ENCODE measurements at places on chromosomes 7 and 10.

- no peak for DNase-seq
These were observed 2.3 kb downstream of the C1QL3 start for GRCh38 chr10:16519250-16519907.

DNA sequence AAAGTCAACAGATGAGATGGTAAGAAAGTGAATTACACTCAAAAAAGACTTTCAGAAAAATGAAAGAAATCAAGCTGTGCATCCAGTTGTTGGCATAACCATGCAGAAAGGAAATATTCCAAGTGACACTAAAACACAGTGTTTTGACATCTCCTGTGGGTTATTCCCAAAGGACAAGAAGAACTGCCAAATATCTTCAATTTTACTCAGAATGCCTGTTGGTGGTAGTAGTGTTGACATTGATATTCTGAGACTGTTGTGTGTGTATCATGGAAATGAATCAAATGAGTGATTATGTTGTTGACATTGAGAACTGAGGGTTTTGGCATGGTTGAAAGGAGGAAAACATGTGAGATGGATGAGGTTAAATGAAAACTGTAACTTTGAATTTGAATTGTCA is 196.9 kb downstream of the SH2D4B start:
- no peak for DNase-seq

GRCh38 chr10:125263551-125263950 is 103.2 kb upstream of the CTBP2 start:
- no peak for DNase-seq

DNA sequence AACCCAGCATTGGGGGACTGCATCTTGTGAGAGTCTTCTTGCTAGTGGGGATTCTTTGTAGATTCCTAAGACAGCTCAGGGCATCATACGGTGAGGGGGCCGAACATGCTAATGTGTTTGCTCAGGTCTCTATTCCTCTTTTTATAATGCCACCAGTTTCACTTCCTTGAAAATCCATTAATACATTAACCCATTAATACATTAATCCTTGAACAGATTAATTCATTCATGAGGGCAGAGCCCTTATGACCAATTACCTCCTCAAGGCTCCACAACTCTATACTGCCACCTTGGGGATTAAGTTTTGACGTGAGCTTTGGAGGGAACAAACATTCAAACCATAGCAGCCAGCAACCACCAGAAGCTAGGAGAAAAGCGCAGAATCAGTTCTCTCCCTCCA is 67.2 kb upstream of the POT1 start:
- no peak for DNase-seq

- DNase-seq = no peak
These were observed 86.3 kb downstream of the PTPRE start for GRCh38 chr10:127993056-127993690.

DNA sequence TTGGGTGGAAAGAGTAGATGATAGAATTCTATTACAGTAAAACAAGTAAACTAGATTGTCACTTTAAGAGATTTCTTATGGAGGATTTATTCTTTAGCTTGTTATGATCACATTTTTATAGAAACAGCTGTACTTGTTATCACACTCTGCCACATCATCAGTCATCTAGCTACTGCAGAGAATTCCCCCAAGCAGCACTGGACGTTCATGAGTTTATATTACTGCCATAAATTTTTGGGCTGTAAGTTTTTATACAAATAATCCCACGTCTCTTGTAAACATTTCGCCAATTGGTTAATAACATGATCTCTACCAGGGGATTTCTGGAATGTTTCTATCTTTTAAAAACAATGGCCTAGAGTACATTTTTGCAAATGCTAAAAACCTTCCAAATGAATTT is 238.8 kb downstream of the POLR1F start:
- DNase-seq = no peak

DNA sequence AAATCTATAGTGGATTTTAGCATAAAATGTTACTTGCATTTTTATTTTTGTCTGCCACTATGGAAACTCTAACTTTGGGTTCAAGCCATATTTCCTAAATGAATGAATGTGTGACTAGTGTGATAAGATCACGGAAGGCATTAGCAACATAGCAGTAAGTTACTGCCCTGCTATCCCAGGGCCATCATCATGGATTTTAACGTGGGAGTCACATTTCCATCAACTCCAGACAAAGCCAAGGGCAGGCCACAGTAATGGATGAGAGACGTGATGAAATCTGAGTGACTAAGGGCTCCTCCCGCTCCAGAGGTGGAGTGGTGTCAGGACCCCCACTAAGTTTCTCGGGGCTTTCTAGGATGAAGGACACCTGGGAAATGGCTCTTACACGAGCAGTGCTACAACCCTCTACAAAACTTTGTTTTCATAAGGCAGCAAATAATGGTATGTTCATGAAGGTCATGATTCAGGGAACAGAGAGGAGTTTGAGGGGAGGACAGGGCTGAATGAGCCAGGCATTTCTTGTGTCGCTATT is 34.3 kb downstream of the C10orf120 start:
- DNase-seq = no peak

- no peak for DNase-seq
These were observed 111.2 kb downstream of the GRK5 start for GRCh38 chr10:119318411-119319160.

DNA sequence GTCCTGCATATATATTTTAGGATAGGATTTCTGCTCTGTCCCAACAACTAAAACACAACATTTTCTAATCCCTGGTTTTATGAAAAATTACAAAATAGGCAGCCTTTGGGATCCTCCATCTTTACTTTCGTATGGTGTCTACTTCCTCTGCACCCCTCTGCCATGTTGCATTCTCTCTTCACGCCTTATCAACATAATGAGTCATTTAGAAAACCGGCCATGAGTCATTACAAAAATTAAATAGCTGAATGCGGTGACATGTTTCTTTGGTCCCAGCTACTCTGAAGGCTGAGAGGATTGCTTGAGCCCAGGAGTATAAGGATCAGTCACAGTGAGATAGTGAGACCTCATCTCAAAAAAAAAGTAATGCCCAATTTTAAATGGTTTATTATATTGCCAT is 148.1 kb upstream of the CELF2 start:
- DNase-seq = no peak

DNA sequence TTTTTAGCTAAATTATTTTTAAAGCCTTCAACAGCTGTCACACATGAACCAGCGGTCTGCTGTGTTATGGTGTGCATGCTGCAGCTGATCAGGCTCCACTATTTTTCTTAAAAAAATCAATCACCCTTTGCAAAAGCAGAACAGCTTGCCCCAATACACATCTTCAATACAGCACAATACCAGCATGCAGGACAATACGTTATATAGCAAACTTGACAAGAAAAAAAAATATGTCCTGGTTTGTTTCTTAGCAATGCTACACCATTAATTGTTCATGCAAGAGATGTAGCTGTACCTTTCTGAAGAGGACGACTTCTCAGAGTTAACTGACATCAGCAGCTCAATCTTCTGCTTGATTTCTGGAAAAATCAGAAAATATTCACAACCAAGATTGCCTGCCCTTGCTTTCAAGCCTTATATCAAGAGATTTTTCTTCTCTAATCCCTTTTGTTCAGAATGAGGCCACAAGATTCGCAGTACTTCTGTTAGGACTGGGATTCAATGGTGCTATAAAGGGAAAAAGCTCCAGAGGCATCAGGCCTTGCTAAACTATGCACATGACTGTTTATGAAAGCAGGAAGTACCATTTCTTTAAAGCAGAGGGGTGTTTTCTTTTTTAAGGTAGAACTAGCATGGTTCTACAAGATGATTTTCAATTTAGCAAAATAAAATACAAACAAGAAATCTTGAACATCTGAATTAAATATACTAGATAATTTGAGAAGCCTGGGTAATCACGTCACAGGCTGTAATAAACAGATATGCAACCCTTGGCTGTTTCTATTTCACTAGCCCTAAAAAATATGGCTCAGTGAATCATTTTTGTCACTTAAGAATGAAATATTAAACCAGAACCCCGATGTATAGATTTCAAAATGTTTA is 120.0 kb downstream of the SRPK2 start:
- DNase-seq = no peak

GRCh38 chr10:6811153-6811552 is 231.1 kb upstream of the PRKCQ start:
- DNase-seq = no peak

DNA sequence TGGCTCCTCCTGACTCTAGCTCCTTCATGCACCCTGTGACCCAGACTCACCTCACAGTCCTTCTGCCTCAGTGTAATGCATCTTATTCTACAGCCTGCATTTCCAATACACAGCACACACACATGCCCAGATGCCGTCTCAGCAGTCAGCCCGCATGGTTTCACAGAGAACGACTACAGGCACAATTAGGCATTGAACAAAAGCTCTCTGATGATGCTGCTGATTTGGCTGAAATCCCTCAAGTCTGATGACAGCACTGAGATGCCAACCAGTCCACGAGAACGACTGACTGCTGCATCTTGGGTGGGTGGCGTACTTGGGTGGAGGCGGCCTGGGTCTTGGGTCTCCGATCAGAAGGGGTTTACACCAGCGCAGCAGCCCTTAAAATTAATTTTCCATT is 200.4 kb downstream of the TAX1BP1 start:
- DNase-seq = no peak

GRCh38 chr7:98231493-98232262 is 20.4 kb downstream of the TECPR1 start:
- no peak for DNase-seq

- DNase-seq = no peak
These were observed 439.5 kb upstream of the NFE2L3 start for GRCh38 chr7:25712500-25712899.

- DNase-seq = no peak
These were observed 106.7 kb upstream of the INSYN2A start for GRCh38 chr10:127303105-127303504.

- DNase-seq = no peak
These were observed 17.9 kb downstream of the FGFBP3 start for GRCh38 chr10:91891125-91892001.

DNA sequence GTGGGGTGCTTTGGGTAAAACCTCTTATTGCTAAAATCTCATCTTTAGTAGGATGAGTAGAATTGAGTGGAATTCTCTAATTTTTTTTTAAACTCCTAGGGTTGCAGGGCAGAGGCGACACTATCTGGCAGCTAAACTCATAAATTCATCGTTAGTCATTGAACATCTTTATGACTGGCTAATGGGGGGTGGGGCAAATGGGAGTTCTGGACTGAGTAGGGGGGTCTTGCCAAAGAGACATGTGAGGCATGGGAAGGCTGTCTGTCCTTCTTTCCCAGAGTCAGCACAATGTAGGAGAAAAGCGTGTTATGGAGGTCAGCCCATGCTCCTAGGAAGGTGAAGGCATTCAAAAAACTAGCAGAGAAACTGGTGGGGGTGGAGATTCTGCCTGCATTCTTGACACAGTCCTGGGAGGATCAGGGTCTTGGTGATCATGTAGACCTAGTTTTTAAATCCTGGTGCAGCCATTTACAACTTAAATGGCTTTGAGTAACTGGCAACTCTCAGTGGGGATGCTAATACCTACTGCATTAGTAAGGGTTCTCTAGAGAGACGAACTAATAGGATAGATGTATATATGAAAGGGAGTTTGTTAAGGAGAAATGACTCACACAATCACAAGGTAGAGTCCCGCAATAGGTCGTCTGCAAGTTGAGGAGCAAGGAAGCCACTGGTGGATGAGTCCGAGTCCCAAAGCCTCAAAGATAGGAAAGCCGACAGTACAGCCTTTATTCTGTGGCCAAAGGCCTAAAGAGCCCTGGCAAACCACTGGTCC is 47.7 kb downstream of the EMX2 start:
- DNase-seq = no peak

- no peak for DNase-seq
These were observed 53.4 kb upstream of the CYP2C8 start for GRCh38 chr10:95122736-95123135.

DNA sequence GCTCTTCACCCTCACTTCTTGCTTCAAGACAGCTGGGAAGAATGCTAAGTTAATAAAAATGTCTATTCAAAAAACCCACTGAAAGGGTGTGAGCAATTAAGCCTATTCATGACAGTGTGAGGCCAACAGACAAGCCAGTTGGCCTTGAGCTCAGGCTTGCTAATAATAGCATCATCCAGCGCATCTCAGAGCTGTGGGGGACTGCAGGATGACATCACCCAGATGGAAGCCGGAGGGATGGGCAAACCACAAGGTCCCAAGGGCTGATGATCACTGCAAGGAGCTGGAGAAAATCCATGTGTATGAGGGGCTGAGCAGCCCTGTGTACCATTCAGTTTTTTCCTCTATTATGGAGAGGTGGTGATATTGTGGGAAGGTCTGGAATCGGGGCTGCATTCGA is 770.4 kb downstream of the TNS3 start:
- DNase-seq = no peak

DNA sequence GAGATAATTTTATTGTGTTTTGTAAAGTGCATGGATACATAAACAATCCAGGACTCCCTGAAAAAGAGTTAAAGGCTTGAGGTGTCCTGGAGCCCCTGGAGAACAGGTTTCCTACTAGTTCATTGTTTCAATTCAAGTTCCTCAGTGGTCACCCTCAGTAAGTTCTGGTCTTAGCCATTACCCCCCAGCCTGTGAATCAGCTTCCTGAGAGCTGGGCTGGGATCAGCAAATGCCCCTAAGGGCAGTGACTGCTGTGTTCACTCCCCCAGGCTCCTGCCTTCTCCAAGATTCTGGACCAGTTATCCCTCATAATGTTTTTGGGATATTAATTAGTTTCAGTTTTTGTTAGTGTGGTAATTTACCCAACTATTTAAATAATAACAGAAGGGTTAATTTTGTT is 151.6 kb upstream of the PRSS58 start:
- DNase-seq = no peak

GRCh38 chr10:47457528-47457820 is 26.4 kb downstream of the ANXA8 start:
- DNase-seq = no peak

DNA sequence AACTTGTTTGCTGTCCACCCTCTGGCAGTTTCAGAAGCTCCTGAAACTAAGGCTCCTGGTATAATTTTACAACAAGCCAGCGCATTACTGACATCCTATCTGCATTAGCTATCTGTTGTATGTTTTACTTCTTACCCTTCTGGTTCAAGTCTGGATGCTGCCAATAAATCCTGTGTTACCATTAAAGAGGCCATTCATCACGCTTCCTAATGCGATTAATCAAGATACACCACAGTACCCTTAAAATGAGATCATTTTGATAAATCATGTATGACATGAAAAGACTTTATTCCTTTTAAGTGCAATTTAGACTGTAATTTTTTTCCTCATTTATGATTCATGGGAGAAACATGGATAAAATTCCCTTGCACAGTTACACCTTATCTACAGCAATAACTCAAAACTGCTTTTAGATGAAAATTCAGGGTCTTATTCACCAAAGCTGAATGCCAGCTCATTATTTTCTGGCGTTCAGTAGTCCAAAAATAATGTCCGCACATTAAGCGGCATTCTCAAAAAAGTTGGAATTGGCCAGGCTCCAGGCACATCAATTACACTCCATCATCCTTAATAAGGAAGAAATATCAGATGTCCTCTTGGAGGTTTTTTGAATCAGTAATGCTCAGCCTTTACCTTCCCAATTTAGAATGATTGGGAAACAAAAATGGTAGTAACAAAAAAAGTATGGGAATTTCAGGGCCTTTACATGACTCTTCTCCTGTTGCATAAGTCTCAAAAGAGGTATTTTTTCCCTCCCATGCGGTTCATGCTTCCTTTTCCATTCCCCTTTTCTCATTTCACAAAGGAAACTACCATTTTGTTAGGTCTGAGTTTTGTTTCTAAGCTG is 878.5 kb downstream of the LRMDA start:
- no peak for DNase-seq

Measured in activated CD8-positive, alpha-beta memory T cell treated with anti-CD3 and anti-CD28 coated beads for 1 hour (primary cell).